ENCODE measurements at places on chromosomes 12 and 14.

DNA sequence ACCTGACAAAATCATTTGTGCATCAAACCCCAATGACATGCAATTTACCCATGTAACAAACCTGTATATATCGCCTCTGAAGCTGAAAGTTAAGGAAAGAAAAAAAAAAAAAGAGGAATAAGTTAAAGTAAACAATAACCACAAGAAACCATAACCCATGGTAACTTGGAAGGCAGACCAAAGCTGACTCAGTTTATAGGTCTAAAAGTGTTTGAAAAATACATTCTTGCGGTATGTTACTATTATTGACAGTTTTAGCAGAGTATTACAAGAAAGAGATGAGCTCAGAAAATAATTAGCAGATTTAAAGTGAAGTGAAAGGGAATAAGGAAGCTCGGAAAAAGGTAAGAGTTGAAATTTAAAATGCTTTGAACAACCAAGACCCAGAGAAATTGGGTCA, 34.4 kb upstream of the MGAT4C start:
- DNase-seq, result no peak

- DNase-seq, result no peak
Observed at GRCh38 chr14:54350203-54350602, 46.6 kb upstream of the CDKN3 start.

DNA sequence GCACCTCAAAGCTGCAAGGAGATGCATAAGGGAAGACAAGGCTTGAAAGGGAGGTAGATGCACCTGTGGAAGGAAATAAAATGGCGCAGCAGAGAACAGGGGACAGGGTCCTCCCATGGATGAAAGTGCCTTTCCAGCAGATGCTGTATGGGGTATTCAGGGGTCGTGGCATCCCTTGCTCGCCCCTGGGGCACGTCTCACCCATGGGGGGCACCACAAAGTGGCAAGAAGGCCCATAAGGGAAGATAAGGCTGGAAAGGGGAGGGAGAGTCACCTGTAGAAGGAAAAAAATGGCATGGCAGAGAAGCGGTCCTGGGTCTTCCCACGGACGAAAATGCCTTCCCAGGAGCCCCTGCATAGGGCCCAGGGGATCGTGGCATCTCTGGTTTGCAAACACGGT, 265.1 kb downstream of the ALG10 start:
- DNase-seq, result no peak

DNA sequence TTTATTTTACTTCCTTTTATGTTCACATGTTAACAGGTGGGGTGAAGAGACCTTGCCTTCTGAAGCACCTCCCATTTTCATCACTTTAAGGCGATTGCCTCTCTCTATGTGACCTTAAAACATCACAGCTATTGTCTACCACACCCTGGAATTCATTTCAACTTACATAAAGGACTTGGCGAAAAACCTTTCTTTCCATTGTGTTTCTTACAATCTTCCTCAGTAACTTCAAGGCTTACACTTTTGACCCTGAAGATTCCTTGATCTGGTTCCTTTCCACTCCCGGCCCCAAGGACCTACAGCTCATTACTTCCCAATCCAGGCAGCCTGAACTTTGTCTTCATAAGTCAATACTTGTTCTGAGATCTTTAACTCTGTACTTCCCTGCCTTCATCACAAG, 443.3 kb downstream of the ADAMTS20 start:
- no peak for DNase-seq

Measured in stimulated activated CD8-positive, alpha-beta memory T cell treated with anti-CD3 and anti-CD28 coated beads, Interleukin-15, amount 100 ng/mL, for 4 hours (primary cell).